ENCODE measurements at places on chromosomes 1 and 21.
A peak's percentile ranks its signal among the peaks of the same experiment; 100 is the strongest.

DNA sequence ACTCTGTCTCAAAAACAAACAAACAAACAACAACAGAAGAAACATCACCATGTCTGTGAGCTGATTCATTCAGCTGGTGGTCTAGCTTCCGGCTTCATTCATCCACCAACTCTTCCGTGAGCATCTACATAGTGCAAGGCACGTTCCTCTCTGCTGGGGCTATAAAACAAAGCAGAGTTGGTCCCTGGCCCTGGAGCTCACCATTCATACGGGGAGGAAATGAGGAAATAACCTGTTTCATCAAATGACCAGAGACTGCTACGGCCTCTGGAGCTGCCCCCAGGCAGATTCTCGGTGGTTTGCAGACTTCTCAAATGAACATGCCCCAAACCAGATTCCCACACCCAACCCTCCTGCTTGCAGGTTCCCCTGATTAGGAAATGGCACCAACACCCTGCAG lies 41.0 kb upstream of the ID3 start:
- DNase-seq, result no peak

- no peak for DNase-seq
These were observed 667 bp downstream of the HHIPL2 start for GRCh38 chr1:222547260-222547614.

DNA sequence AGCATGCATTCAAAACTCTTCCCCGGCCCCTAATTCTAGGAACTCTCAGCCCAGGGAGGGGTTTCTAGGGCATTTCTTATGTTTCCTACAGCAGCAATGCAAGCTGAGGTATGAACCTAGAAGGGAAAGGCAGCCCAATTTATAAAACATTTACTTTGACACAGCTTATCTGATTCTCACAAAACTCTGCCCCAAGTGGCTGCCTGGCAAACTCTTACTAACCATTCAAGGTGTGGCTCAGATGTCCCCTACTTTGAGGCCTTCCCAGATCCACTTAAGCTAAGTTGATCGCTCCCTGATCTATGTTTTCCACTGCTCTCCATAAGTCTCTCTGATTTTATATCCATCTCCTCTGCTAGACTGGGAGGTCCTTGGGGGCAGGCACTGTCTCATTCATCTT lies 35.4 kb downstream of the AK2 start:
- DNase-seq, result no peak

DNA sequence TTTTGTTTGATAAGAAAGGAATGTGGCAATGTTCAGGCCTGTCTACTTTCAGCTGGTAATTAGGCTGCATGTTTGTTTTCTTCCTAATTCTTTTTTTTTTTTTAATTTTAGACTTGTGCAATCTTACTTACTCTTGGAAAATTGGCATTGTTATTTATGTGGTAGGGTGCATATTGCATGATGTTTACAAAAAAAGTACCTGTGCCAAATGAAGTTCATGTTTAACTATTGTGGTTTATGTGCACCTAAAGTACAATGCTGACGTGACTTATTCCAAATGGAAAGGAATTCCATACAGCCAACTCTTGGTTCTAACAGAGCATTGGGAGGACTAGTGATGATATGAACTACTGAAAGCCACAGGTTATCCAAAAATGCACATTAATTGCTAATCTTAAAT lies 51.0 kb downstream of the KCNK2 start:
- DNase-seq, result no peak

GRCh38 chr1:107750364-107750959 lies 214.5 kb downstream of the VAV3 start:
- DNase-seq, result no peak

DNA sequence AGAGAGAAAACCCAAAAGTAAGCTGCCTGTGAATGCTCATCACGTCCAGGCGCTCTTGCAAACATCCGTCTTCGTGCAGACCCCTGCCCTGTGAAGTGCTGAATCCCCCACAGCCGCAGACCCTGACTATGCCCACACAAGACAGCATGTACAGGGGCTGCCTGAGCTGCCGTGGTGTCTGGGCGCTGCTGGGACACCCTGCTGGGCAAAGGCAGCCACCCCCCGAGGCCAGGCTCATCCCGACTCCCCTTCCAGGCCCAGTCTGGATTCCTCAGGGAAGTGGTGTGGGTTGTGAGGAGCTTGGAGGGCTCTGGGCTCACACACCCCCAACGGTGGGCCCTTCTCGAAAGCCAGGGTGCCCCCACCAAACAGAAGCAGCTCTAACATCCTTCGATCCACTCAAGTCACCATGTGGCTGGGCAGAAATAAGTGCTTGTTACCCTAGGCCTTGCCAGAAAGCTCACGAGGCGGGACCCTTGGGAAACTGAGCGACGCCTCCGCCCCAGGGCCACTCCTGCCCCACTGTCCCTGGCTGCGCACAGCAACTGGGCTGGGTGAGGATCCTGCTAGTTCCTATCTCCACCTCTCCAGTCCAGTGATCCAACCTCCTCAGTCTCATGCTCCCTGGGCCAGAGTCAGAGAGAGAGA lies 4.8 kb upstream of the WNT9A start:
- no peak for DNase-seq

DNA sequence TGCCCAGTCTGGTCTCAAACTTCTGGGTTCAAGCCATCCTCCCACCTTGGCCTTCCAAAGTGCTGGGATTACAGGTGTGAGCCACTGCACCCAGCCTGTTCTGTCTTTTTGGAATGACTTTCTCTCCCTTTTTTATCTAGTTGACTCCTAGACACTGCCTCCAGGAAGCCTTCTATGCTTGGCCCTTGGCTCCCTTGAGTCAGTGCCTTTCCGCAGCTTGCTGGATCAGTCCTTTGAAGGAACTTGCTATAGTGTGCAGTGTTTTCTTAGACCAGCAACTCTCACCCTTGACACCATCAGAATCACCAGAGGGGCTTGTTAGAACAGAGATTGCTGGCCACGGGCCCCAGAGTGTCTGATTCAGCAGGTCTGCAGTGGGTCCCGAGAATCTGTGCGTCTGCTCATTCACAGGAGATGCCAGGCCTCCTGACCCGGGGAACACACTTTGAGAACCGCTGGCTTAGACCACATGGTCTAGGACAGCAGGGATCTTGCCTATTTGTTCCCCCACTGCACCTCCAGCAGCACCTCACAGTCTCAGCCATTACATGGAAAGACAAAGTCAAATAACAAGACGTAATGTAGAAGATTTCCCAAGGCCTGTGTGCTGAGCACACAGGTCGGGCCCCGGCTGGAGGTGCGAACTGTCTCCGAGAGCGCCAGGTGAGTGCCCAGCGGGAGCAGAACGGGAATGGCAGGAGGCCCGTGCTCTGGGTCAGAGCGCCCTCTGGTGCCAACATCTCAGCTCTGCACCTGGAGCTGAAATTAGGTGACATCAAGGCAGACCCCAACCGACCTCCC lies 27.4 kb upstream of the CTPS1 start:
- DNase-seq, result peak; percentile 57

GRCh38 chr21:15281714-15282113 lies 216.9 kb upstream of the NRIP1 start:
- no peak for DNase-seq

DNA sequence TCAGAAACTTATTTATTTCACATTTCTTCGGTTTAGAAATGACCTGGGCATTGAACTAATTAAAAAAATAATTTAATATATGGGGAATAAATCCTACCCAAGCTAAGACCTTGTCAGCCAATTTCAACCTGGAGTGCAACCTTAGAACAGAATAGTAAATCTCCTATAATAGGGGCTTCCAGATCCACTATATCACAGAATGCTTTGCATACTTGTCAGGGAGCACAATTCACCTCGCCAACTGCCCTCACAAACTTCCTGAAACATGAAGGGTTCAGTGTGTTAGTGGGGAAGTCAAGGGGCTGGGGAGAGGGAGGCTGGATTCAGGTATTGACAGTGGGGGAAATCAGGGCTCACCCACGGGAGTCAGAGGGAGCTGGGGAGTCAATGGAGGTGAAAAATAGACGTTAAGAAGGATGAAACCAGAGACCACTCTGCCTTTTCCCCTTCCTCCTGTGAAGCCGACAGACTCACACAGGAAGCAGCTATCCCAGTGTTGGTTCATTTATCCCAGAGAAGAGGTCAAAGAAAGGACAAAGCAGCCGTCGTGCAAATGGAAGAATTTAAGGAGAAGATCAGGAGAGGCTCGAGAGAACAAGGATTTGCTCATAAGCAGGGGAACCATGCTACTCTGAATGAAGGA lies 453.3 kb downstream of the NUF2 start:
- no peak for DNase-seq

- no peak for DNase-seq
These were observed 550.9 kb upstream of the TMPRSS15 start for GRCh38 chr21:18954441-18954844.

DNA sequence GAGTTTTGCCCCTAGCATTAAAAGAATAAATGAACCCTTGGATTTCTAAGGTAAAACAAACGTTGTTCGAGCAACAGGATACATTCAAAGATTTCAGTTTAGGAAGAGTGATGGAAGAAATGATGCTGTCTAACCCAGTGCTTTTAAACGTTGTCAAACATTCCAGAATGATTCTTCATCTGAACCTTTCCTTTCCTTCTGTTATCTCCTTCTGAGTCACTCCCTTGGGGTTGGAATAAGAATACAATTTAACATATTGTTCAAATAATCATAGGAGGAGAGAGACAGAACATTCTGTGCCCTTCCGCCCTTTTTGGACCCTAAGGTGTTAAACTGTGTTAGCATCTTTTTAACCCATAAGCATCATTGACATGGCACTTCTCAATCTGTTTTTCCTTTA lies 61.1 kb upstream of the RCOR3 start:
- DNase-seq, result no peak

DNA sequence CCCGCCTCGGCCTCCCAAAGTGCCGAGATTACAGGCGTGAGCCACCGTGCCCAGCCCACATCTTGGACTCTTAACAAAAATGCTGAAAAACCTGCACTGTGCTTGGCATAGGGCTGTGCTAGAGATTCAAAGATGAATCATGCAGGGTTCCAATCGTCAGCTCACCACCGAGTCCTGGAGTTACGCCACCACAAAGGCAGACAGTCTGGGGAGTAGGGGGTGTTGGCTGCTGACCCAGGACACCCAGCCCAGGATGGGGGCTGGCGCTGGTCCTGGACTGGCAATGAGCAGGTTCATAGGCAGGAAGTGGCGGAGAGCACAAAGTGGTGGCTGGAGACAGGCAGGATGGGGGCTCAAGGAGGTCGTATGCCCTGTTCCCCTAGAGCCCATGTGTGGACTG lies 16.0 kb downstream of the PSRC1 start:
- no peak for DNase-seq

- DNase-seq, result peak; percentile 31
These were observed 97.8 kb downstream of the MRPL37 start for GRCh38 chr1:54297596-54298283.

GRCh38 chr1:247961791-247962190 lies 3.2 kb upstream of the OR2AK2 start:
- DNase-seq, result no peak

DNA sequence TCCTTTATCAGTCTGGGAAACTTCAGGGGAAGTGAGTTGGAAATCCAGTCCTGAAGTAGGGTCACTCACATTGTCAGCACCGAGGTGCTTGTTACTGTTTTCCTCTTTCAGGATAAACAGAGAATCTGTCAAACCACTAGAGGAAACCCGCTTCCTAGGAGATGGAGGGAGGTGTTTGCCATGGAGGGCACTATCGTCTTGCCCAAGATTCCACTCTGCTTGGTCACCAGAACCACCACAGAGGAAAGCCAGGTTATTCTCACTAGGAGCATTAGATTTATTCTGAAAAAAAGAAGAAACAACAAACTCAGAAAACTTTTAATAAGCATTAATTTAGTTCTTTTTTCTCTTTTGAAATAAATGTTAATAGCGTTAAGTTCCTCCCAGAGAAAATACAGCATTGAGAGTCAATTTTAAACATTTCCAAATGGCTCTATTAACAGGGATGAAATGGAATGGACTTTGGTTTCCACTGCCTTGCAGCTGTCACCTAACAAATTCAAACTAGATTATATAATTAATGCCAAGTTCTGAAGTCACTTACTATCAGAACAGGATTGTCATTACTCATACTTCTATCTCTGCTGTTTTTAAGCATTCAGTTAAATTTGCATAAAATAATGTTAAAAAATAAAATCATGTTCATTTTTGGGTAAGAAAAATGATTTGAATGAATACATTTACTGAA lies 242.8 kb downstream of the CRB1 start:
- DNase-seq, result no peak

GRCh38 chr1:166573199-166573598 lies 266.1 kb upstream of the POGK start:
- DNase-seq, result no peak

DNA sequence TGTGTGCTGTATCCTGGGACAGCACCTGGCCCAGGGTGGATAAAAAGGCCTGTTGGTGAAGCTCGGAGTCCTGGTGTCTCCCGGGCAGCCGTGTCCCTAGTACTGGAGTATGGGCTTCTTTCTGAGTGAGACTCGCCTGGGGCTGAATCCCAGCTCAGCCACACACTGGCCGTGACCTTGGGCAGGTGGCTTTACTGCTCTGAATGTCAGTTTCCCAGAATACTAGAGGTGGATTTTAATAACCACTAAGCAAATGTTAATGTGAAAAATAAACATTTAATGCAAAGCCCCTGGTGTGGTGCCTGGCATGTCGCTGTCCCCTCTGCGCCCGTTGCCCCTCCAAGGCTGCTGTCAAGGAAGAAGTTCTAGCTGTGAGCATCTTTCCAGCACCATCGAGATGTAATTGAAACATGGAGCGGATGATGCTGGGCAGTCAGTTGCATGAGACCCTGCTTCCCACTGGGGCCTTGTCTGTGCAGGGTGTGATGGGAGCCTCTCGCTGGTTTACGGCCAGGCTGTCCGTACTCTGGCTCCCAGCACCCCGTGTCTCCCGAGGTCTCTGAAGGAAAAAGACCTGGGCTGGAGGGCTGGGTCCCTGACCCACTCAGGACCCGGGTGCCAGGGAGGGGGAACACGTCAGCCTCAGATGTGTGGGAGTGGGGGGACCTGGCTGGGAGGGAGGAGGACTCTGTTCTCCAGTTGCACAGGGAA lies 527.8 kb downstream of the MATN1 start:
- no peak for DNase-seq

- DNase-seq, result no peak
These were observed 67.9 kb downstream of the PHACTR4 start for GRCh38 chr1:28437264-28437923.

GRCh38 chr1:8409606-8410005 lies 91.7 kb downstream of the SLC45A1 start:
- DNase-seq, result no peak

- no peak for DNase-seq
These were observed 3.1 kb upstream of the LMOD1 start for GRCh38 chr1:201949491-201949890.

- DNase-seq, result no peak
These were observed 27.1 kb downstream of the CITED4 start for GRCh38 chr1:40834968-40835545.

GRCh38 chr1:110424699-110425611 lies 17.5 kb upstream of the LAMTOR5 start:
- DNase-seq, result no peak

All from amygdala (tissue), 56 donors.